ENCODE measurements at places on chromosomes 1 and 21.

DNA sequence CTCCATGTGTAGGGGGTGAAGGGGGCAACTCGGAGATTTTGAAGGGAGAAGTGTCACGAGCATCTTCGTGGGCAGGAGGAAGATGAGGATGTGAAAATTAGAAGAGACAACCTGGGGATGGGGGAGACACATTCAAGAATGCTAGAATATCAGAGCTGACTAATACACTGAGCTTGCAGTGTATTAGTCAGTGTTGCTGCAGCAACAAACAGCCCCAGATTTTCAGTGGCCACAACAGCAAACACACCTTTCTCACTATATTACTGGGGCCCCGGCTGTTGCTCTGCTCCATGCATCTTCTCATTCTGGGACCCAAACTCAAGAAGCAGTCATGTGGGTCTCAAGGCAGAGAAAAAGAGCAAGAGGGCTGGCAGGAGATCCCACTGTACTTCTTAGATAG, 74.8 kb upstream of the SIM2 start:
- no peak for DNase-seq

DNA sequence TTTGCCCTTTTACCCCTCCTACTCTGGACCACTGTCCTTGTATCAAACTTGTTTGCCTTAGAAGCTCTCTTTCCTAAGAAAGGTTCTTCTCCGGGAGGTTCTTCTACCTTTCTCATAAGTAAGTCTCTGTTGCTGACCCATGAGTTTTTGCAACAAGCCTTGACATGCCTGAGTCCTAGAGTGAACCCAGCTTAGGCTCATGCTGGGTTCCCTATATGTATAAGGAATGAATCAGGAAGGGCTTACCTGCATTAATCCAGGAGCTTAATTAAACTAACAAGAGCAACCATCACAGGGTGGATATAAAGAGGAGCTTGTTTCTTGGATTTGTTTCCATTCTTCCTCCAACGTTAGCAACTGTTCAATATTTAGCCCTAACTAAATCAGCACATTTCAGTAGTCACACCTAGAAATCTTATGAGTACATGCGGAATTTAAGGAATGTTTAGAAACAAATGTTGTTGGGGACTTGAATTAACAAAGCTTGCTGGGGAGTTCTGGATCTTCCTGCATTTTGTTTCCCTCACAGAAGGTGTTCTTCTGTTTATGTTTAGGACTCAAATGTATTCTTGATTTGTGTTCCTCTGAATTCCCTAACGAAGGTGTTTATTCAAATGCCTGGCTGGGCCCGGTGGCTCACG, 64.3 kb upstream of the RAB3GAP2 start:
- DNase-seq, result no peak

DNA sequence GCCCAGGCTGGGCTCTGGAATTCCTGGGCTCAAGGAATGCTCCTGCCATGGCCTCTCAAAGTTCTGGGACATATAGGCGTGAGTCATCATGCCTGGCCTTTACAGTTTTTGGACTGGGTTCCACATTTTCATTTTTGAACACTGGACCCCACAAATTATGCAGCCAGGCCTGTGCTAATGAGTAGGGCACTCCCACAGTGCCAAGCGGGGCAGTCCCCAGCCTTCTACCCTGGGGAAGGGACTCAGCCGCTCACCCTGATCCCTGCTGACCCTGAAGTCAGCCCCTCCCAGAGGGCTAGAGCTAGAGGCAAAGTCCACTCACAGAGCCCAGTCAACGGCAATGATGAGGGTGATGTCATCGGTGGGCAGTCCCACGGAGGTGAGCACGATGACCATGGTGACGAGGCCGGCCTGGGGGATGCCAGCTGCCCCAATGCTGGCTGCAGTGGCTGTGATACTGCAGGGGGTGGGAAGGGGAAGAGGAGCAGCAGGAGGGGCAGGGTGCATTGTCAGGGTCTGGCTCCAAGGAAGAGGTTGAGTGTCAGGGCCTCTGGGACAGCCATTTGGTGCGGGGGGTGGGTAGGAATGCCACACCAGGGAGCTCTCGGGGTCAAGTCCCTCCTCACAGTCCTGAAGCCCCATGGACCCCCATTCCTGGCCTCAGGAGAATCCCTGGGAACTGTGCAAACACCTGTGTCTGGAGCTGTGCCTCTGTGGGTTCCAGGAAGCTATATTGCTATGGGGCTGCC, 27.6 kb downstream of the PODN start:
- DNase-seq, result no peak

DNA sequence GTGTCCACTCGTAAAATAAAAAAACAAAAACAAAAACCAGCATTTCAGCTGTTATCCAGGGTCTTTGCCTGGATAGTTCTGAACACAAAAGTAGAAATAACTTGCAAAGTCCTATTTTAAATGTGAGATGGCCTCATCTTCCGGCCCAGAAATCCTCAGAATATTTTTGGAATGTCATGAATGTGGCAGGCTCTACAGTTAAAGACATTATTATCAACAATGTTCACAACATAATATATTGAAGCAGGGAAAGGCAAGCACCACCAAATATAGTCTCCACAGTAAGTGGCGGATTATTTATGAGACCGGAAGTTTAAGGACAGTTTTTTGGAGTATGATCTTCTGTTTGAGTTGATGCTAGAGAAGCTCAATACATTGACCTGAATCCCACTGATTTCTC, 1.2 kb upstream of the C1orf198 start:
- no peak for DNase-seq

DNA sequence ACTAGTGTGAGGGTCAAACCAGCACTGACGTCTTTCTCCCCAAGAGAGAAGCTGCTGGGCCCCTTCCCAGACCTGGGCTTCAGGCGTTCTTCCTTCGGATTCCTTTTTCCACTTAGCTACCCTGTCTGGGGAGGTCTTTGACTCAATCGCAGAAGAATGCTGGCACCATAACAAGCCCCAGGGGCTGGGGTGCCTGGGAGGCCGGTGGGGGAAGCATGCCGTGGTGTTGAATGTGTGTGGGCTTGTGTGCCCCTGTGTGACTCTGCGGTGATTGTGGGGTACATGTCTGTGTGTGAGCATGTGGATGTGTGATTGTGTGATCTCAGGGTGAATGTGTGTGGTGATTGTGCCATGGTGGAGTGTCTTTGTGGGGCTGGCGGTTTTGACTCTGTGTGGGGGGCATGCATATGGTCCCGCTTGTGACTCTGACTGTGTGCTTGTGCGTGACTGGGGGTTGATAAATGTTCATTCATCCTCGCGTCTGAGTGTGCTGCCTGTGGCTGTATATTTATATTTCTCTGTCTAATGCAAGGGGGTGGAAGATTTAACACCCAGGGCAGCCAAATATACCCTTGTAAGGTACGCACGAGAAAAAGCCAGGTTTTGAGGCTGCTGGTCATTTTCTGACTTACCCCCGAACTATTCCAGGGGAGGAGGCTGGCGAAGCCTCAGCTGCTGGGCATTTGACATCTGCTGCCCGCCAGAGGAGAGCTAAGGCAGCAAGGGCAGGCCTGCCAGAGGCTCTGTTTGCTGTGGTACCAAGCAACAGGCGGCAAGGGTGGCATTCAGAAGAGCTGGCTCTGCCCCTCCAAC, 1.1 kb upstream of the SYNC start:
- no peak for DNase-seq

- DNase-seq, result no peak
Measured at GRCh38 chr1:201349092-201349491, 28.4 kb downstream of the TNNT2 start.

DNA sequence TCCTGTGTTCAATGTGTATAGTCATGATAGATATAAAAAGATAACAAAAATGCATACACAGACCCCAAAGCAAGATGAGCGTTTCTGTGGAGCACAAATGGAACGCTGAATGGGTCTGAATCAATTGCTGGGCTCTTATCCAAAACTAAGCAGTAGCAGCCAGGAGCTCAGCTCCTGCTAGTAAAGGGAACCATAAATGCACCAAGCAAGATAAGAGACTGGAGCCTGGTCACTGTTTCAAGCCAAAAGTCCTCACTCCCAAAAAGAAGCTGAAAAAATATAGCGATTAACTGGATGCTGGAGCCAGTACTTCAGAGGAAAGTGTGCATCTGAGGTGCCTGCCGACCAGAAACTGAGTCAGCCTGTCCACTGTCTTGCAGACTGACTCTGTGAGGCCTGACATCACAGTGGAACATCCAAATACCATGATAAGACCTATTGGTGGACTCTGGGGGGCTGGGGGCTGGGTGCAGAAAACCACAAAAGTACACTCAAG, 68.9 kb downstream of the LRRC8C start:
- peak; percentile 3 for DNase-seq

DNA sequence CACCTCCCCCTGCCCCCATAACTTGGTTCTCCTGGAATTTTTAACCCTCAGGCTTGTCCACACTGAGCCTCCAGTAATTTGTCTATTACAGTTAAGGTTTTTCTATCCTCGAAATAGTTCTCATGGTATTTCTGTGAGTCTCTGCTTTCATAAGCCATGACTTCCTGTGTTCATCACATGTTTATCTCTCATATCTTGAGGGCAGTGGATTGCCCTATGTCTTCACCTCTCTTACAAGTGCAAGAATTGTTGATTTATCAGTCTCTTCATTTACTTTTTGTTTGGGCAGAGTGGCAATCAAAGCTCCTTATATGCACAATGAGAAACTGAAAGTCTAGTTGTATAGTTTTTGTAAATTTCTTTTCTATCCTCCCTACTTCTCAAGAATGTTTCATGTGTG, 328.4 kb downstream of the PLA2G4A start:
- no peak for DNase-seq

DNA sequence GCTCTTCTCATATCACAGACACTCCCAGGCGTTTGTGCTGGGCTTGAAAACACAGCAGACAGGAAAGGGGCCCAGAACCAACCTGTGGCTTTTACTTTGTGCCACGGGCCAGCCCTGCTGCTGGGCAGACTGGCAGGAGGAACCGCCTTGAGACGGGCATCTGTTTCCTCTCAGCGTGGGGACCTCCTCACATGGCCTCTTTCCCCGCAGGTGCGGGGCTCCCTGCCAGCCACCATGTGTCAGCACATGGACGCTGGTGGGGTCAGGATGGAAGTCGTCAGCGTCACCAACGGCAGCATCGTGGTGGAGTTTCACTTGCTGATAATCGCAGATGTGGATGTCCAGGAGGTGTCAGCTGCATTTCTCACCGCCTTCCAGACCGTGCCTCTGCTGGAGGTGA, 47.8 kb downstream of the UMODL1 start:
- no peak for DNase-seq
